ENCODE measurements at places on chromosomes 16 and 17.

DNA sequence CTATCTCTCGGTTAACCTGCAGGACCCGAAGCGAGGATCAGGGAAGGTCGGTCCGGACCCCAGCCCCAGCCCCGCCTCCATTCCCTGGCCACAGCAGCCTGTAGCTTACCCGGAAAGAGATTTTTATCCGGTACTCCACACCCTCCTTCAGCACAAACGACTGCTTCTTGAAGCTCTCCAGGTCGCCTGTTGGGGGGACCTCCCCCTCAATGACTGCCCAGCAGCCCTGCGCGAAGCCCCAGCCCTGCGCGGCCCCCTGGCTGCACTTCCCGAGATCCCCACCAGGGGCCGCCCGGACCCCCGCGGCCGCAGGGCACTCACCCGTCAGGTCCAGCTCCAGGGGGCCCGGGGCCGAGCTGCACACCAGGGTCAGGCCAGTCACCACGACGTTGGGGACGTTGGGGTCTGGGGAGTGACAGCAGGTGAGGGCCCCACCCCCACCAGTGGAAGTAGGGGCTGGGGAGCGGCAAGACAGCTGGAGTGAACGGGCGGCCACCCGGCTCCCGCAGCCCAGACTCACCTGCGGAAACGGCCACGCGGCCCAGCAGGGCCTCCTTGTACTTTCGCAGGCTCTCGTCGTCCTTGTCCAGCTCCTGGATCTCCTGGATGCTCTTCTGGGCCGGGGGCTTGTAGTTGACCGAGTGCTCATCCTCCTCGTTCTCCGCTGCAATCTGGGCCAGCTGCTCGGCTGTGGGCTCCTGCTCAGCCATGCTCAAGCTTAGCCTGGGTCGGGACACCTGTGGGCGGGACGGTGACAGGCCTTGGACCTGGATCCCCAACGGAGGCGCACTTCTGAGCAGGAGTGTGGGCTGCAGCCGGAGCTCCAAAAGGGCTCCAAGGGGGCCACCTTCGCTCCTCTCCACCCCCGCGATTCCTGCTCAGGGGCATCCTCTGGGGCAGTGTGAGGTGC lies 1.7 kb downstream of the ARHGDIA start:
- DNase-seq = peak; percentile 65

DNA sequence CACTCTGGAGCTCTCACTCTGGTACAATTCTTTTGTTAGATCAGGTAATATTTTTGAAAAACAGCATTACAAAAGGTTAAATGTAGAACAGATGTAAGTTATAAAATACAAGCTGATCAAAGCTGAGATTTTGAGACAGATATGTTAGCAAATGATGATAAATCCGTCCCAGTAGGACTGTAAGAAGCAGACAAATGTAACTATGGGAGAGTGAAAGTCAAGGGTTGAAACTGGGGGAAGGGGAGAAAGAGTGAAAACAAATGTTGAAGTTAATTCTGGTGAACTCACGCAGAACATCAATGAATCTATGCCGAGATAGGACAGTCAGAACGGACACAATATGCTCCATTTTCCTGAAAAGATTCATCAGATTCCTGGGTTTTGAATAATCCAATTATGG lies 298.9 kb upstream of the IRX5 start:
- no peak for DNase-seq

- DNase-seq = peak; percentile 96
These were observed at the start of gene DNAJC7 for GRCh38 chr17:42016941-42017865. Gene DNAJC7, minus strand, starts transcription at chr17:42017439. Its CDS starts 23 bp downstream, at chr17:42017416.

DNA sequence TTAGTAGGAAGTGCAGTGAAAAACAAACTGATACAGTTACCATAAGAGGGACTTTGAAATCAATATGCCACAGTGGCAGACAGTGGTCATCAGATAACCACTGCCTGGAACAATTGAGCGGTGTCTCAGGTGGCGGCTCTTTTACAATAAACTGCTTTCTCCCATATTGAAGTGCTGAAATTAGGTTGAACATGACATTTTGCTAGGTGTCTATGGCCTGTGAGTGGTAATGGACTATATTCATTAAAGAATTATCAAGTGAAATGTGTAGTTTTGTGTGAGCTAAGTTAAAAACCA lies 214.7 kb downstream of the RPTOR start:
- no peak for DNase-seq

GRCh38 chr17:35082073-35082657 lies 18.7 kb upstream of the RFFL start:
- DNase-seq = no peak

- no peak for DNase-seq
These were observed 286.6 kb upstream of the CCL2 start for GRCh38 chr17:33968350-33969044.

DNA sequence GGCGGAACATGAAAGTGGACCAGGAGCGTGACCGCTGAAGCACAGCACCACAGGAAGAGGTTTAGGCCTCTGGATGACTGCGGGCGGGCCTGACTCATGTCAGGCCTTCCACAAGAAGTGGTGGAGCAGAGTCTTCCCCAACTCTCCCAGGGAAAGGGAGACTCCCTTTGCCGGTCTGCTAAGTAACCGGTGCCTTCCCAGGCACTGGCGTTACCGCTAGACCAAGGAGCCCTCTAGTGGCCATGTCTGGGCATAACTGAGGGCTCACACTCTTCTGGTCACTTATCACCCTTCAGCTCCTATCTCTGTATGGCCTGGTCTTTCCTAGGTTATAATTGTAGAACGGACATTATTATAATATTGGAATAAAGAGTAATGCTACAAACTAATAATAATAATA lies 1931.9 kb downstream of the TP53TG3F start:
- peak; percentile 41 for DNase-seq

GRCh38 chr17:76909971-76910760 lies 42.0 kb downstream of the MGAT5B start:
- peak; percentile 68 for DNase-seq

GRCh38 chr16:27156579-27156978 lies 46.7 kb upstream of the KDM8 start:
- no peak for DNase-seq

DNA sequence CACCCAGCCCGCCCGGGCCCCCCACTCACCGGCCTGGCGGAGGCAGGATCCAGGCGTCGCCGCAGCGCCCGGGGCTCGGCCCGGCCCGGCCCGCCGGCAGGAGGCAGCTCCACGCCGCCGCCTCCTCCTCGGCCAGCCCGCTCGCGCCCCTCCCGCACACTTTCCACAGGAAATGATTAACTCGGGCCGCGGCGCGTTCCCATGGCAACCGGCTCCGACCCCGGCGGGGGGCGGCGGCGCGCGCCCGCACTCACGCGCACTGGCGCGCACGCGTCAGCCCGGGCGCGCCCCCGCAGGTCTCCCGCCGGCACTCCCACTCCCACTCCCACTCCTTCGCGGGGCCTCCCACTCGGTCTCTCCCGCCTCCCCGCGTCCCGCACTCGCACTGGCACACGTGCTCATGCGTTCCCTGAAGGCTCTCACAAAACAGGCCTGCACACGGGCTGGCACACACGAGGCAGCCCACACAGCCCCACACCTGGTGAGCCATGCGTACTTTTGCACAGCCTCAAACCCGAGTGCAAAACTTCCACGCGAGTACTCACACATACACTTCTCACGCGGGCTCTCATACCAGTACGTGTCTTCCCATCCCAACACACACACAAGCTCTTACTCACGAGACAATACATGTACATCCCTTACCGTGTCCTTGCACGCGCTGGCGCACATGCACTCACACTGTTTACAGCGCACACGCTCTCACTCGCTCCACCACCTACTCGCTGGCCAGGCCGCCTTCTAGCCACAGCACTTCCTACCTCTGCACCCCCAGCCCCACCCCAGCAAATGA lies at the start of gene KIFC3:
KIFC3 (minus strand) TSS at position 151 of the 793 bp plus-strand sequence. CDS start 4,248 bp downstream, outside the sequence.
- peak; percentile 92 for DNase-seq

GRCh38 chr17:74610108-74610507 lies 13.4 kb downstream of the CD300E start:
- DNase-seq = no peak

GRCh38 chr17:77634710-77635109 lies 323.8 kb upstream of the TNRC6C start:
- no peak for DNase-seq

DNA sequence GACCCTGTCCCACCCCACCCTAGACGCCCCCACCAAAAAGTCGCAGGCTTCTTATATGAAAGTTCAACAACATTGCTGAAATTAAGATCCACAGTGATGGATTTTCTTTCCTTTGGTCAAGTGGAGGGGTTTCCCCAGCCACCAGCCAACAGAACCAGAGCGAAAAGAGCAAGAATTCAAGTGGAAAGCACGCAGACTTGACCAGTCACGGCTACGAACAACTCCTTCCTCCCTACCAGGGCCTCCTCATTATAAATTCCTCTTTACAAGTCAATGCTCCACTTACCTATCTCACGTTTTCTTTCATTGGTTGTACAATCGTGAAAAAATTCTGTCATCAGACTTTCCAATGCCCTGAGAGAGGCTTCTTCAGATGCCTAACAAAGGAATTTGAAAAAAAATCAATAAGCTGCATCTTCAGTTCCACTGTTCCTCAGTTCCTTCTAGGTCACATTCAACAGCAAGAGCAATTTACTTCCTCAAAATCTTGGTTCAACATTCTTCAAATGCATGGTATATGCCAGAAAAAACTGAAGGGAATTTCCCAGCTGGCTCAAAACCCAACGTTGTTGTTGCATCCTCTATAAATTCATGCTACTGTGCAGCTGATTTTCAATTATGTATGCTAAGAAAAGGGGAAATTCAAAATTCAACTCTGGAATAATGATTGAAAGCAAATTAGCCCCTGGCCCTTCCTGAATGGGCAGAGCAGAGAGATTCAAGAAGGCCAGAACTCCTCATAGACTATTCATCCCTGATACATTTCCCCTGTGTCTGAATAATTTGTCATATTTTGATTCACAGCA lies 30.9 kb downstream of the XPO6 start:
- no peak for DNase-seq

GRCh38 chr16:14180481-14180944 lies 109.4 kb downstream of the MRTFB start:
- DNase-seq = peak; percentile 34

Measured in left ventricle myocardium superior (tissue), 1 donor.